WTC11 (cell line): ENCODE measurements at places on chromosomes 11 and 22. TPM values are rescaled to one million over a fixed set of nuclear protein-coding genes. Genes with fewer than 3 reads are reported as not detected.

GRCh38 chr11:2208691-2209369 is 37.2 kb upstream of the TH start:
- peaks cover 15% of the 10 kb centered on the region; the same call in 1 of the 2 replicates for H3K27me3 ChIP-seq
- no peak overlapping the region for H3K4me3 ChIP-seq
- no peak overlapping the region for H3K27ac ChIP-seq
- no peaks in the 10 kb centered on the region for H3K36me3 ChIP-seq
- peaks cover 10% of the 10 kb centered on the region for H3K4me1 ChIP-seq

- H3K4me1 ChIP-seq, result peaks cover 27% of the 10 kb centered on the region
- no peak overlapping the region for H3K27ac ChIP-seq
- peak; percentile 57 for DNase-seq
- H3K27me3 ChIP-seq, result peaks cover 65% of the 10 kb centered on the region
- H3K36me3 ChIP-seq, result no peaks in the 10 kb centered on the region
- peak overlapping the region; percentile 83 for H3K4me3 ChIP-seq
Observed at GRCh38 chr11:11620173-11620920, 1.5 kb downstream of the GALNT18 start.

DNA sequence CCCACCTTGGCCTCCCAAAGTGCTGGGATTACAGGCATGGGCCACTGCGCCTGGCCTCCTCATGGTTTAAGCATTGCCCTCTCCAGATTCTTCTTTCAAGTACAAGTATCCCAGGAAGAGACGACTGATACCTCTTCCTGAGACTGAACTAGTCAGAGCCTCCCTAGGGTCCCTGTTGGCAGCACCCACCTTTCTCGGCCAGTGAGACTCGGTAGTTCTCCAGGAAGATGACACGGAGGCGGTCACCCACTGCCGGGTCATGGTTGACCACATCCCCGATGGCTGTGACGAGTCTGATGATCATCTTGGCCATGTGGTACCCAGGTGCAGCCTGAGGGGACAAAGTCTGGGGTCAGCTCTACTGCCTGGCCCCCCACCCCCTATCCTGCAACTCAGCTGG is 7.2 kb upstream of the RASGRP2 start:
- H3K27ac ChIP-seq, result no peak overlapping the region; the same call in 1 of the 2 replicates
- peaks cover 1% of the 10 kb centered on the region; the same call in 1 of the 2 replicates for H3K27me3 ChIP-seq
- DNase-seq, result no peak
- H3K36me3 ChIP-seq, result no peaks in the 10 kb centered on the region
- H3K4me1 ChIP-seq, result peaks cover 17% of the 10 kb centered on the region
- H3K4me3 ChIP-seq, result no peak overlapping the region

DNA sequence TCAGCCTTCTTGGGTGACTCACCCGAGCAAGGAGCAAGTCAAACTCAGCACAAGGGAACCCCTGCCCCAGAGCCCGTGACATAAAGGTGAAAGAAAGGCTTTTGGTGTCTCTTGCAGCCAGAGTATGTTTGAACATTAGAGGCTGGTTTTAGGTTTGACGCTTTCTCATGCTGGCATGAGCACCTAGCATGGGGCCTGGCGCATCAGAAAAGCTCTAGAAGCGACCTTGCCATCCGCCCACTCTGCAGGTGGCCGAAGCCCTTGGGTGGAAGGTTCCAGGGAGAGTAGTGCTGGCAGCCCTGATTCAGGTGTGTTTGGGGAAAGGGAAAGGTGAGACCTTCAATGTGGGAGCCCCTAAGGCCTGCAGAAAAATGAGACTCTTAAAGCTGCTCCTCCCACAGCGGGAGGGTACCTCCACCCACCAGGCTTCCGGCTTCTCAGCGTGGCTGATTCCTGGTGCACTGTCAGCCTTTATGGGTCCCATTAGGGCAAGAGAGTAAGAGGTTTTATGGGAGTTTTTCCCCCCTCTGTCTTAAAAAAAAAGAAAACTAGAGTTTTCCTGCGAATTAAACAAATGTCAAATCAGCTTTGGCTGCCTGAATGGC is 88.4 kb downstream of the GRIK4 start:
- no peak for DNase-seq
- no peak overlapping the region for H3K4me3 ChIP-seq
- no peak overlapping the region for H3K27ac ChIP-seq
- no peaks in the 10 kb centered on the region for H3K36me3 ChIP-seq
- peaks cover 32% of the 10 kb centered on the region for H3K4me1 ChIP-seq
- H3K27me3 ChIP-seq, result no peaks in the 10 kb centered on the region

DNA sequence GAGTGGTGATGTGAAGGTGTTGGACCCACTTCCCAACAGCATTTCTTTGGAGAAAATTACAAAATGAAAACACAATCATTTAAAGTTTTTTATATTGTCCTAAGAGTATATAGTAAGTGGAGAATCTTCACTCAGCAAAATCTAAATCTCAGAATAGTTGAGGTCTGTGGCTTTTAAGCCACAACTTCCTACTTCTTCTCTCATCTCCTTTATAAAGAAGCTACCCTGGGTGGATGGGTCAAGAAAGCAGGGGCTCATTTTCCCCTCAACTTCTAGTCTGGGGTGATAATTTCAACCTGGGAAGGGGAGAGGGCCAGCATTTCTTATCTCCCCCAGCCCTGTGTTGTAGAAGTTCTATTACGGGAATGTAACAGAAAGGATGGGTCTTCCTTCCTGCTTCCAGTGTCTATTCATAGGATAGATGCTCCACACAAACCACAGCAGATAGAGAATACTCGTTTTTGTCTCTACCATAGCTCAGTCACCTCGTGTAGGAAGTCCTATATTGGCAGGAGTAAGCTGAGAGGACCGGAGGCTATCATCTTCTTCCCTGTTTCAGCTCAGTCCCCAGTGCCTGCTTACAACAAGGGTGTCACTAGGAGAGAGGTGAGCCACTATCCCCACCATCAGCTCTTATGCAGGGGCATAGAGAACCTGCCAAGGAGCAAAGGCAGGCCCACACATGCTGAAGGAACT is 341.5 kb downstream of the CASP12 start:
- DNase-seq, result no peak
- H3K4me1 ChIP-seq, result no peaks in the 10 kb centered on the region
- no peaks in the 10 kb centered on the region for H3K27me3 ChIP-seq
- H3K27ac ChIP-seq, result no peak overlapping the region
- no peak overlapping the region for H3K4me3 ChIP-seq
- no peaks in the 10 kb centered on the region for H3K36me3 ChIP-seq

Gene ABCC8
- total RNA-seq, result 3.9 to 7.3 TPM (median 4.1 TPM) in 3 replicates

DNA sequence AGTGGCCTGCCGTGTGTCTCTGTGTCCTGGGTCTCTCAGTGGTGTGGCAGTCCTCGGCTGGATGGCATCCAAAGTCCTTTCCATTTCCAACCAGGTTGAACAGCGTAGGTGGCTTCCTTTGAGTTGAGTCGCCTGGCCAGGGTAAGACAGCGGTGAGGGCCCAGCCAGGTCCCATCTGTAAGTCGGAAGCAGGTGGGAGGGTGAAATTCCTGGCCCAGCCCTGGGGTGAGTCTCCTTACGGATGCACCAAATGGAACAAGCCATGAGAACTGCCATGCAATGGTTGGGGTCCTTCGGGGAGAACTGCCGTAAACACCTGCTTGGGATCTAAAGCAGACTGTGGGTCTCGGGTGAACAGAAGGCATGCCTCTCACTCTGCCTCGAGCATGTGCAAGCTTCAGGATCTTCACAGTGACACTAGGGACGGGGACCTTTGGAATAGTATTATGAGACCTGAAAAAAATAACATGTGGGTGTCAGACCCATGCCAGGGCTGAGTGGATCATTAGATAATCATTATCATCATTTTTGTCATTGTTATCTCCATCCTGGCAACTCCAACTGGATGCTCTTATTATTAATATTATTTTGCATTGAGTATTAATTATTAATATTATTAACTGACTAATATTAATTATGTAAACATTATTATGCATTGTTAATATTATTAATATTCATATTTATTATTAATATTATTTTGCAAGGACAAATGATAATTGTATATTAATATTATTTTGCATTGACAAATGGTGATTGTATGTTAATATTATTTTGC is 57.7 kb upstream of the LINC01488 start:
- DNase-seq, result no peak
- H3K27ac ChIP-seq, result no peak overlapping the region
- no peak overlapping the region for H3K4me3 ChIP-seq
- peaks cover 17% of the 10 kb centered on the region for H3K4me1 ChIP-seq

Gene THY1
- 325 to 376 TPM (median 365 TPM) in 3 replicates for total RNA-seq

Gene CD44
- 9.6 to 12.0 TPM (median 10.3 TPM) in 3 replicates for total RNA-seq

DNA sequence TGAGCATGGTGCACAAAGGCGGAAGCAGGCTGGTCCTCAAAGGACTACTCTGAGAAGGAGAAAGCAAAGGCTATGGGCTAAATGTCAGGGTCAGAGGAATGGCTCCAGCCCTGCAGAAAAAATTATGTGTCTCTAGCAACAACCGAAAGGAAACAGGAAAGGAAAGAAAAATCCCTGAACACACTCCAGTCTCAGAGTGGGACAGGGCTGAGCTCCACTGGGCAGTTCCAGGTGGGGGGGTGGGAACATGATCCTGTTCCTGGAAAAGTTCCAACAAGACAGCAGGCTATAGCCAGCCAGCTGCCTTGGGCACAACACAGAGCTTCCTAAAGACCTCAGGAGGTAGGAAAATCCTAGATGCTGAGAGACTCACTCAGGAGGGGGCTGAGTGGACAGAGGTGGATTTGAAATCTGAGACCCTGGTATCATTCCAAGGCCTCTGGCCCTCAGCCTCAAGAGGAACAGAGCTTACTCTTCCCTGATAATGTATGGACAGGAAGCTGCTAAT is 1088.2 kb downstream of the TBC1D22A start:
- H3K4me1 ChIP-seq, result peaks cover 5% of the 10 kb centered on the region; the same call in 1 of the 2 replicates
- no peak for DNase-seq
- H3K4me3 ChIP-seq, result no peak overlapping the region
- no peak overlapping the region for H3K27ac ChIP-seq
- H3K36me3 ChIP-seq, result no peaks in the 10 kb centered on the region

DNA sequence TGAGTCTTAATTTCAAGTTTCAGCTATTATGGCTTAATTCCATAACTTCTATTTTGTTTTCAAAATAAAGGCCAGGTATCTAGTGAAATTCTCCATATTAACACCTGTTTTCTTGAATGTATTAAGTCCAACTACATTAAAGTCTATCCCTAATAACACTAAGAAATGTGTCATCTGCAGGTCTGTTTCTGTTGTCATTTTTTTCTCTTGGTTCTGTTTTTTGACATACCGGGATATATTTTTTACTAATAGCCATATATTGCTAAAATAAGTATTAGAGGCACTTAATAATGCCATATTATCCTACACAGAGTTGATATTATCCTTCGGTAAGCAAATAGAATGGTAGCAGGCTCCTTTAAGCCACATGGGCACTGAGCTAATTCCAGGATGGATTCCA is 176.0 kb upstream of the MPPED2 start:
- no peak for DNase-seq
- H3K27me3 ChIP-seq, result no peaks in the 10 kb centered on the region; the same call in 1 of the 2 replicates
- no peak overlapping the region for H3K27ac ChIP-seq
- peaks cover 23% of the 10 kb centered on the region for H3K36me3 ChIP-seq
- H3K4me3 ChIP-seq, result no peak overlapping the region

Gene FAM76B
- total RNA-seq, result 30.0 to 32.0 TPM (median 30.0 TPM) in 3 replicates

DNA sequence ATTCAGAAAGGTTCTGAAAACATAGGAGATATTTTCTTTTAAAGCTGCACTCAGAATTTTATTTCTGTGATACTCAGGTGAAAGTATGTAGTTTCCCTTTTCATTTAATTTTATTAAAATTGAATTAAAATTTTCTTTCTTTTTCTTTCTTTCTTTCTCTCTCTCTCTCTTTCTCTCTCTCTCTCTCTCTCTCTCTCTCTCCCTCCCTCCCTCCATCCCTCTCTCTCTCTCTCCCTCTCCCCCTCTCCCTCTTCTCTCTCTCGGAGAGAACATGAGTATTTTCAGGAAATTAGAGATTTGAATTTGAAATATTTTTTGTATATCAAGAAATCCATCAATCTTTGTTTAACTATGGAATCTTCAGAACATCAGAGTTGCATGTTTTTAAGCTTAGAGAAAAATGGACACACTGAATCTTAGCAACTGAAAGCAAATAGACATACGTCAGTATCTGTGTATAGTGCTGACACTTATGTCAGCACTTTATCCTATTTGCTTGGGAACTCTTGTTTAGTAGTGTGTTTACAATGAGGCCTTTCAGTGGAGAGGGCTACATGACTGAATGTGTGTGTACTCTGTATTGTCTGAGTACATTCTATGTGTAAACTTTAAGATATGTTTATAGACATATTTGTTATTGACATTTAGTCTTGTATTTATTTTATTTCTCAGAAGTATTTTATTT is 44.5 kb downstream of the PDE3B start:
- H3K27ac ChIP-seq, result no peak overlapping the region
- no peaks in the 10 kb centered on the region for H3K27me3 ChIP-seq
- DNase-seq, result no peak
- no peaks in the 10 kb centered on the region for H3K4me1 ChIP-seq
- H3K4me3 ChIP-seq, result no peak overlapping the region

Gene PTPN5
- total RNA-seq, result 4.5 to 7.4 TPM (median 6.7 TPM) in 3 replicates

Gene EHF
- total RNA-seq, result 0.16 to 0.60 TPM (median 0.46 TPM) in 3 replicates

- H3K27ac ChIP-seq, result no peak overlapping the region
- no peak for DNase-seq
- no peak overlapping the region for H3K4me3 ChIP-seq
- peaks cover 8% of the 10 kb centered on the region for H3K36me3 ChIP-seq
- H3K27me3 ChIP-seq, result no peaks in the 10 kb centered on the region
Observed at GRCh38 chr11:34891611-34892010, 24.6 kb downstream of the APIP start.

GRCh38 chr11:41309716-41310115 is 149.7 kb downstream of the LRRC4C start:
- DNase-seq, result peak; percentile 12
- H3K4me3 ChIP-seq, result no peak overlapping the region
- no peak overlapping the region for H3K27ac ChIP-seq
- peaks cover 4% of the 10 kb centered on the region; the same call in 1 of the 2 replicates for H3K27me3 ChIP-seq
- peaks cover 32% of the 10 kb centered on the region for H3K4me1 ChIP-seq
- peaks cover 5% of the 10 kb centered on the region for H3K36me3 ChIP-seq

GRCh38 chr11:9210224-9210921 is 54.8 kb downstream of the DENND5A start:
- no peaks in the 10 kb centered on the region for H3K36me3 ChIP-seq
- DNase-seq, result no peak
- H3K27ac ChIP-seq, result no peak overlapping the region; the same call in 1 of the 2 replicates
- no peaks in the 10 kb centered on the region for H3K27me3 ChIP-seq

DNA sequence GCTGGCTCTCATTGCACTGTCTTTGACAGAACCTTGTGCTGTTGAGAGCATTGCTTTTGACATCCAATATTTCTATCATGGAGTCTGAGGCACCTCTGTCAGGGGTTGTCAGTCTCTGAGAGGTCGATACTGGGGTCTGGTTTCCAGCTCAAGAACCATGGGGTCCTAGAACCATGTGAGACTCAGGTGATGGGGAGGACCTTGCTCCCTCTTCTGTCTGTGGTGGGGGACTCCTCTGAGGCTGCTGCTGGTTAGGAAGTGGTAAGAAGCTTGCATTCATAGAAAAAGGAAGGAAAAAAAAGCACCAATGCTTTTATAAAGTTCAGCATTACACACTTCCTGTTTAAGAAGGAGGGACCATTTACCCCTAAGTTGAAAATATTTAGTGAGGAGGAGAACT is 91.8 kb upstream of the CD44 start:
- H3K4me3 ChIP-seq, result no peak overlapping the region
- H3K27ac ChIP-seq, result no peak overlapping the region
- H3K4me1 ChIP-seq, result no peaks in the 10 kb centered on the region
- no peaks in the 10 kb centered on the region for H3K36me3 ChIP-seq

- H3K27ac ChIP-seq, result no peak overlapping the region
- peaks cover 46% of the 10 kb centered on the region for H3K36me3 ChIP-seq
- H3K4me3 ChIP-seq, result no peak overlapping the region
- H3K4me1 ChIP-seq, result no peaks in the 10 kb centered on the region
- H3K27me3 ChIP-seq, result no peaks in the 10 kb centered on the region
Observed at GRCh38 chr11:606245-606644, 9.5 kb downstream of the IRF7 start.

Gene SPI1
- total RNA-seq, result 0.21 to 0.59 TPM (median 0.39 TPM) in 3 replicates

GRCh38 chr11:69642549-69642912 is 1.6 kb downstream of the CCND1 start:
- H3K27ac ChIP-seq, result no peak overlapping the region
- DNase-seq, result no peak
- H3K4me1 ChIP-seq, result peaks cover 9% of the 10 kb centered on the region; the same call in 1 of the 2 replicates
- no peaks in the 10 kb centered on the region for H3K27me3 ChIP-seq
